ENCODE measurements at places on chromosomes 5 and 9. TPM values are rescaled to one million over a fixed set of nuclear protein-coding genes. Genes with fewer than 3 reads are reported as not detected.
A peak's percentile ranks its signal among the peaks of the same experiment; 100 is the strongest.

The LCN15 gene
- total RNA-seq: not detected

GRCh38 chr9:132731230-132731629, 61.0 kb downstream of the GTF3C4 start:
- no peak overlapping the region for H3K4me3 ChIP-seq
- DNase-seq: no peak
- no peaks in the 10 kb centered on the region for H3K27me3 ChIP-seq
- H3K36me3 ChIP-seq: no peaks in the 10 kb centered on the region

- DNase-seq: no peak
- no peaks in the 10 kb centered on the region for H3K36me3 ChIP-seq
- no peak overlapping the region for H3K27ac ChIP-seq
- H3K27me3 ChIP-seq: no peaks in the 10 kb centered on the region
- H3K4me3 ChIP-seq: no peak overlapping the region
- no peaks in the 10 kb centered on the region for H3K4me1 ChIP-seq
Observed at GRCh38 chr9:16333691-16334090, 536.8 kb downstream of the BNC2 start.

GRCh38 chr5:159978358-159978757, 30.6 kb upstream of the TTC1 start:
- H3K4me3 ChIP-seq: no peak overlapping the region
- H3K27me3 ChIP-seq: peaks cover 5% of the 10 kb centered on the region
- no peak overlapping the region for H3K27ac ChIP-seq

DNA sequence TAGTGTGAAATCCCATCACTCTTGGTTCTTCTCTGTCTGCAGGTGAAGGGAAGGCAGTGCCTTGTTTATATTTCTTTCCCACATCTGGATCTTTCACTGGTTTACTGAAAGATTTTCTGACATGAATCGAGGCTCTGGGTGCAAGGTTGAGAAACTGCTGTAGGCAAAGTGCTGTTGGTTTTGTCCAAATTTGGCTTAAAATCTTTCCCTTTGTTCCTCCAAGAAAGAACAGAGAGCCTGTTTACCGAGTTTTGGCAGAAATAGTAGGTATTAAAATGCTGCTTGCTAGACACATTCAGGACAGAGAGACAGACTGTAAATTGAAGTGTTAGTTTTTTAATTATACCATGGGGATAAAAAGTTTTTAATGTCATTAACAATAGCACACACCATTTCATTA, 21.5 kb downstream of the SKP2 start:
- no peak for DNase-seq
- no peak overlapping the region for H3K27ac ChIP-seq
- H3K4me1 ChIP-seq: peaks cover 14% of the 10 kb centered on the region
- H3K4me3 ChIP-seq: no peak overlapping the region
- peaks cover 5% of the 10 kb centered on the region for H3K36me3 ChIP-seq

GRCh38 chr9:87063871-87064270, 116.6 kb upstream of the GAS1 start:
- no peaks in the 10 kb centered on the region for H3K27me3 ChIP-seq
- no peak overlapping the region for H3K4me3 ChIP-seq
- no peaks in the 10 kb centered on the region for H3K4me1 ChIP-seq
- no peak overlapping the region for H3K27ac ChIP-seq
- H3K36me3 ChIP-seq: no peaks in the 10 kb centered on the region

GRCh38 chr9:134838651-134839454, 41.8 kb upstream of the FCN2 start:
- H3K4me3 ChIP-seq: no peak overlapping the region
- H3K27ac ChIP-seq: no peak overlapping the region
- no peaks in the 10 kb centered on the region for H3K27me3 ChIP-seq

GRCh38 chr9:117682955-117683710, 21.1 kb upstream of the TLR4 start:
- peak; percentile 34 for DNase-seq
- H3K4me1 ChIP-seq: no peaks in the 10 kb centered on the region
- no peak overlapping the region for H3K4me3 ChIP-seq
- no peaks in the 10 kb centered on the region for H3K36me3 ChIP-seq

The B4GALT7 gene
- 23.6 TPM for total RNA-seq

GRCh38 chr5:14812166-14812565, 59.4 kb downstream of the ANKH start:
- no peaks in the 10 kb centered on the region for H3K36me3 ChIP-seq
- peaks cover 19% of the 10 kb centered on the region for H3K4me1 ChIP-seq
- no peaks in the 10 kb centered on the region for H3K27me3 ChIP-seq
- DNase-seq: no peak
- no peak overlapping the region for H3K4me3 ChIP-seq
- H3K27ac ChIP-seq: no peak overlapping the region

DNA sequence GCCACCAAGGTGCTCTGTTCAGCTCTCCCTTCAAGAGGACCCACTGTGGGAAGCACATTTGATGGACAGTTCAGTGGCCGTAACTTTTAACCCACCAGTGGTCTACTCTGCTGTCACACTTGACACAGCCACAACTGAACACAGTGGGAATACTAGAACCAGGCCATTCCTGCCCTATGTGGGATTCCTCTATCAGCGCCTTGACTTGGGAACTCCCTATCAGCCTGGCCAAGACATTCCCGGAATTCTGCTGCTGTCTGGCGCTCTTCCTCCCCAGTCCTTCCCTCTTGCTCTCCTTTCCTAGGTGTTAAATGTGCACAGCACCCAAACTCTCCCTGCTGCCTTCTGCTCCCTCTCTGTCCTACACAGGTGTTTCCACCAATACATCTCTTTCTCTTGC, 23.1 kb upstream of the SH3PXD2B start:
- H3K27me3 ChIP-seq: no peaks in the 10 kb centered on the region
- H3K4me3 ChIP-seq: no peak overlapping the region
- H3K36me3 ChIP-seq: no peaks in the 10 kb centered on the region
- no peak for DNase-seq
- H3K27ac ChIP-seq: no peak overlapping the region
- H3K4me1 ChIP-seq: no peaks in the 10 kb centered on the region

The ANKRD55 gene
- total RNA-seq: not detected

The AK8 gene
- total RNA-seq: not detected

The RMRP gene
- total RNA-seq: 18,533 TPM

The DPH7 gene
- total RNA-seq: 33.8 TPM

DNA sequence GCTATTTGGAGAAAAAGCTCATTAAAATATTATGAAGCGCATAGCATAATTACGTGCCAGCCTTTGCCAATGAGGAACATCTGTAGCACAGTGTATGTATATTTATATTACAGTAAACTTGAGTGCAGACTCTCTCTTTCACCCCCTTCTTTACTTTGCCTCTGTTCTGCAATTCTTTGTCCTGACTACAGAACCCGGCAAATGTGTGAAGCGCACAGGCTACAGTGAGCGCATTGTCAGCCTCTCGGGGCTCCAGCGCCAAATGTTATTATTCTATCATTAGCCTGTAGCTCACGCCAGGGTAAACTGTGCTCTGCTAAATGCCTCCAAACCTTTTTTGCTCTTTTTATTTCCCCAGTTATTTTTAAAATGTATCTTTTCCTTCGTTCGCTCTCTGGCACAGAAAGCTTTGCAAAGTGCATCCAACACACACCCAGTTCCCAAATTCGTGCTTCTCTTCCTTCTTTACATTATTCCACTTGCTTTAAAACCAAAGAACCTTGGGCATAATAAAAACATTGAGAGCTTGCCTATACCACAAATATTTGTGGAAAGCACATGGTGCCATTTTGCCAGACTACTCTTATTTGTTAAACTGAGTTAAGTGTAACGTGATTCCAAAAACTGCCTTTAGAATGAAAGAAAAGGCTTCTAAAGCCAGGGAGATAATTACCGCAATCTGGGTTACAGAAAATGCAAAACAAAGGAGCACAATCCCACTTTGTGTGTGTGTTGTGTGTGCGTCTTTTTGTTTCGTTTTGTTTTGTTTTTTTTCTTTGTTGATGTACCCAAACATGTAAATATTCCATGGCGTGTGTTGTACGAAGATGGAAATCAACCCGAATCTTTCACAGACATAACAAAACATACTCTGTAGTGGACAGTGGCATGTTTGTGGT, 164.1 kb upstream of the MPDZ start:
- no peaks in the 10 kb centered on the region for H3K4me1 ChIP-seq
- no peak for DNase-seq
- H3K4me3 ChIP-seq: no peak overlapping the region
- no peaks in the 10 kb centered on the region for H3K36me3 ChIP-seq

- no peaks in the 10 kb centered on the region for H3K36me3 ChIP-seq
- no peaks in the 10 kb centered on the region for H3K4me1 ChIP-seq
- DNase-seq: no peak
Observed at GRCh38 chr9:71634752-71635151, 133.6 kb downstream of the CEMIP2 start.

The ZFP37 gene
- 1.6 TPM for total RNA-seq

The RASGRF2 gene
- total RNA-seq: 0.19 TPM

The TMCO6 gene
- 21.6 TPM for total RNA-seq

- no peak overlapping the region for H3K4me3 ChIP-seq
- H3K27ac ChIP-seq: no peak overlapping the region
- peaks cover 6% of the 10 kb centered on the region for H3K4me1 ChIP-seq
- H3K27me3 ChIP-seq: no peaks in the 10 kb centered on the region
- H3K36me3 ChIP-seq: no peaks in the 10 kb centered on the region
Observed at GRCh38 chr9:79562749-79563386, 8.9 kb upstream of the TLE4 start.

The C9orf50 gene
- not detected for total RNA-seq

GRCh38 chr5:125673359-125673950, 749.8 kb upstream of the GRAMD2B start:
- no peak overlapping the region for H3K27ac ChIP-seq
- no peaks in the 10 kb centered on the region for H3K27me3 ChIP-seq
- H3K4me1 ChIP-seq: no peaks in the 10 kb centered on the region

DNA sequence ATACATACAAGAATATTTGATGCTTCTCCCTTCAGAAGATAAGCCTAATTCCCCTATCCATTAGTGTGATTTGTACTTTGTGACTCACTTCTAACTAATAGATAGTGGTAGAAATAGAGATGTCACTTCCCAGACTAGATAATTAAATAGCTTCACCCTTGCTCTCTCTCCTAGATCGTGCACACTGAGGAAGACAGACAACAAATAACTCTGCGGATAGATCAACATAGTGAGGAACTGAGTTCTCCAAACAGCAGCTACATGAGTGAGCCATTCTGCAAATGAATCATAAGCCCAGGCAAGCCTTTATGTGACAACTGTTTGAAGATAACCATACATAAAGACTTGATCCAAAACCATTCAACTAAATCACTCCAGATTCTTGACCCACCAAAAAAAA, 1083.4 kb upstream of the C9orf72 start:
- no peak overlapping the region for H3K27ac ChIP-seq
- H3K4me3 ChIP-seq: no peak overlapping the region

GRCh38 chr5:2863675-2864433, 112.4 kb upstream of the IRX2 start:
- H3K27ac ChIP-seq: no peak overlapping the region
- H3K4me3 ChIP-seq: no peak overlapping the region

- no peak for DNase-seq
- no peak overlapping the region for H3K27ac ChIP-seq
- no peaks in the 10 kb centered on the region for H3K36me3 ChIP-seq
- no peak overlapping the region for H3K4me3 ChIP-seq
- H3K27me3 ChIP-seq: peaks cover 1% of the 10 kb centered on the region
- H3K4me1 ChIP-seq: no peaks in the 10 kb centered on the region
Observed at GRCh38 chr9:114737118-114737517, 55.1 kb upstream of the TEX48 start.

DNA sequence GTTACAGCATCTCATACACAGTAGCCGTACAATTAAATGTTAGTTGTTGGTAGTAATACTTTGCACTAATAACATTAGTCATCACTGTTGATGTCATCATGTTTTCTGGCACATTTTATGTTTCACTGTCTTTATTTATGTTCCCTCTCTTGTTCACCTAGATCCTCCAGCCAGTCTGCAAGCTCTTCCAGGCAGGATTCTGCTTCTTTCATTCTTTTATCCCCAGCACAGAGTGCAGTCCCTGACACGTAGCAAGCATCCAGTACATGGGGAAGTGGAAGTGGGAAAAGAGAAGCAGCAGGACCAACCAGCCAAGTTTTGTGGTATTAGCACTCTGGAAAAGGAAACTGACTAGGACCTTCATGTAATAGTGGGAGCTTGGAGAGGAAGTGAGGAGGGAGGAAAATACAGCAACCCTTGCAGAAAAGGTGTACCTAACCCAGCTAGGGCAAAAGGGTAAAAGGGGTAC, 89.7 kb upstream of the SLC44A1 start:
- H3K4me1 ChIP-seq: no peaks in the 10 kb centered on the region
- H3K36me3 ChIP-seq: no peaks in the 10 kb centered on the region
- no peak overlapping the region for H3K27ac ChIP-seq
- H3K4me3 ChIP-seq: no peak overlapping the region
- DNase-seq: no peak

The AGXT2 gene
- not detected for total RNA-seq

DNA sequence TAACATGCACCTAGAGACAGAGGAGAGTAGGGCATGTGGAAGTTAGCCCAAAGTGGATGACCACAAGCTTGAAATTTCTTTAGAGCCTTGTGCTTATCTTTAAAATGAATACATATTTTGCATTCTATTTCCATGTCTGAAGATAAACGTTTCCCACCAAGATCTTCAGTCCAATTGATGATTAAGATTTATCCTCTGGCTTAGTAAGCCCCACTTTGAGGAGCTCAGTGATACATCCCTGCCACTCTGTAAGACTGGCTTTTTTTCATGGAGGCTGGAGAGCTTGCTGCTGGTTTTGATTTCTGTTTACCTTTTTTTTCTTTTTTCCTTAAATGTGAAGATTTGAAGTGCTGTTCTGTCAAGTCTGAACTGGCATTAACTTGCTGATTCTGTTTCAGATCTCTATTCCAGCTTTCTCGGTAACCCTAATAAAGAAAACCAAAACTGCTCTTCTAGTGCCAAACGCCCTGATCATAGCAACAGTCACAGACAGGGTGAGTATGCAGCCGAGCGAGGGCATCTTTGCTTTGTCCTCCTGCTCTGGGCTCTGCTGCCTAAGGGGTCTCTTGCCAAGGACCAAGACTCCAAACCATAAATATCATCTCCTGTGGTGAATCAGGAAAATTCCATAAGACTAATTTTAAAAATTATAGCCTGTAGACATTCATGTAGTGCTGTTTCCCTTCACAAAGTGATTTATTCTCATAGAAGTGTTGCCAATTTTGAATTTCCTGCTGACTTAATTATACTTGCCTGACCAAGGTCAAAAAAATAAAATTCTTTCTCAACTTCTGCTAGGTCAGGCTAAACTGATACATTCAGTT, 54.3 kb downstream of the GRAMD2B start:
- DNase-seq: no peak
- no peaks in the 10 kb centered on the region for H3K36me3 ChIP-seq
- H3K4me1 ChIP-seq: no peaks in the 10 kb centered on the region
- H3K27me3 ChIP-seq: no peaks in the 10 kb centered on the region
- H3K27ac ChIP-seq: no peak overlapping the region
- H3K4me3 ChIP-seq: no peak overlapping the region

The FAM221B gene
- not detected for total RNA-seq

GRCh38 chr9:86287013-86287412, 4.7 kb upstream of the ISCA1 start:
- no peaks in the 10 kb centered on the region for H3K27me3 ChIP-seq
- no peak overlapping the region for H3K4me3 ChIP-seq
- H3K4me1 ChIP-seq: peaks cover 5% of the 10 kb centered on the region
- DNase-seq: no peak
- H3K36me3 ChIP-seq: no peaks in the 10 kb centered on the region

Data from GM12878 (cell line).